Left hindlimb (tissue), 1 donor: ENCODE measurements at places on chromosomes 2 and 18.

DNA sequence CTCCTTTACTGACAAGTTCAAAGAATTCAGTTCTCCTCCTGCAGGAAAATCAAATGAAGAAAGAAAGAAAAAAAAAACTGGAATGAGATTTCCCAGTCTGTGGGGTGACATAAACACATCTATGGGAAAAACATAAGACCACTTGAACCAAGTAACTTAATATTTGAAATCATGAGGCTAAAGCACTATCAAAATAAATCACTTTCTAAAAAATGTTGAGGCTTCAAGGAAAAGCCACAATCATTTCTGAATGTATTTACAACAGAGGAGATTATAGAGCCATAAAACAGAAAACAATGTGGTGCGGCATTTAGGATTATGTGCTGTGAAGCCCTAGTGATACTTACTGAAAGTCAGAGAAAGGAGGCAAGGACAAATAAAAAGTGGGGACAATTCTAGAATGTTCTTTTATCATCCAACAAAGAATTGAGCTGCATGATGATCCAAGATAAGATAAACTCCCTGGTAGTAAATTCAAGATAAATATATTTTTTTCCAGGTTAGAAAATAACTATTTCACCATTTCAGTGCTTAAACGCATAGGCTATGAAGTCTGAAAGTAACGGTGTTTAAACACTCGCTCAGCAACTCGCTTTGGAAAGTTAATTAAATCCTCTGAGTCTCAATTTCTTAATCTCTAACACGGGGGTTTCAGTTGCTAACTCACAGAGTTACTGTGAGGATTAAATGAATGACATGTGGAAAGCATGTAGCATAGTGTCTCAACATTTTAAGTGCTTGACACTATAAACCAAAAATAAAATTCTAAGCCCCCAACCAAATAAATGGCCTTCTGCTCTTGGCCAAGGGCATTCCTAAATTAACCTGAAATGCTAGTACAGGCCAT is 288.5 kb downstream of the AGPS start:
- DNase-seq: no peak

- no peak for DNase-seq
These were observed 27.8 kb downstream of the ARHGAP15 start for GRCh38 chr2:143157001-143157400.

DNA sequence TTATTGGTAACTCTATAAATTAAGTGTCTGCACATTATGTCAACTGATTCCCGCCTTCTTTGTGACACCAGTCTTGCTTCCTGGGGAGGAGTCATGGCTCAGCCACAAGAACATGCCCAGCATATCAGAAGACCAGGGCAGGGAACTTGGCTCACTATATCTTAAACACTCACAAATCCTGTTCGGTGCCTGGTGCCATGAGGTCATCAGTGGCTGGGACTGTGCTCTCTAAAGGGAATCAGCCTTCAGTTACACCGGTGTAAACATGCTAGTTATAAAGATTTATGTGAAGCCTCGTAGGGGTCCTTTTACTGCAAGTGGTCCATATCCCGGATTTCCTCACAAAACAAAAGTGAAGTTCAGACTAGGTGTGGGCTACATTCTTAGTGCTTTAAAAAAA is 73.1 kb upstream of the ZNF521 start:
- DNase-seq: no peak

DNA sequence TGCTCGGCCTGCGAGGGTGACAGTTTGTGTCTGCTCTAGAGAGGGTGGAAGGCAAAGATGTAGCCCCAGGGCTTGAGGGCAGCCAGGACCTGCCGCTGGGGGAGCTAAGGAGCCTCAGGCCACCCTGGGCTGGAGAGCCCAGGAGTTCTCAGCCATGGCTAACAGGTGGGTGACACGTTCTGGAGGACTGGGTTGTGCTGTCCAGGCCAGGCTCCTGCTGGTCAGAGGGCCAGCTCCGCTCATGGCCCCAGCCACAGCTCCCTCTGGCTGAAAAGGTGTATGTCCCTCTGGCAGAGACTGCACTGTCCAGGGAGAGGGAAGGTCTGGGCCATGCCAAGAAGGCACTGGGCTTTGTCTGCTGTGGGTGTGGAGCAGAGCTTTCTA is 19.2 kb downstream of the TMEM185B start:
- DNase-seq: no peak
